Right forelimb (tissue), 1 donor: ENCODE measurements at places on chromosomes 7 and 10.

- DNase-seq, result no peak
Measured at GRCh38 chr7:1193593-1194424, 33.8 kb upstream of the ZFAND2A start.

DNA sequence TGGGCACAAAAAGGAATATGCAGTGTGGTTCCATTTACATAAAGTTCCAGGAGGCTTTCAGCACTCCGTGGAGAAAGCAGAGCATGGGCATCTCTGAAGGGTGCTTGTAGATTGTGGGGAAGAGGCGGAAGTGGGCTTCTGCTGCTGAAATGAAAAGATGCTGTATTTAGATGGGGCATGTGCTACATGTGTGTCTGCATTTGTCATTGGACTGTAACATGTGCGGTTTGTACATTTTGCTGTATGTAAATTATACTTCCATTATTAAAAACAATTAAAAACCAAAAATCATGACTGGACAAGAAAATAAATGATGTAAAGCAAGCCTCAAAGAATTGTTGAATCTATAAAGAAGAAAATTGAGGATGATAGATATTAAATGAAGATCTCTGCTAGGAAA lies 334.0 kb downstream of the WDR37 start:
- no peak for DNase-seq

DNA sequence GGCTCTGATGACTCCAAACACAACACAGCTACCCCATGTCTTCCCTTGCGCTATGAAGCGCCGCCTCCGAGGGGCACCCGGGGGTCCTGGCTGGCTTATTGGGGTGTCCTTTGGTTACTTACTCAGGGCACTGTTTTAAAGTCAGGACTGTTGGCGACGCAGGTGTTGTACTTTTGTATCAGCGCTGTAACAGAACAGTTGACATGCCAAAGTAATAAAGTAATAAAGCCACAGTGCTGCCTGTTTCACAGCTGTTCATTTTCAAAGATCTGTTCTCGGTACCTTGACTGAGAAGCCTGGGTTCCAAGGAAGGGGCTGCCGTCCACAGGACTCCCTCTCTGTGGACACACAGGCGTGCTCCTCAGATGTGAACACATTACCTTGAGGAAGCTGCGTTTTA lies 64.1 kb downstream of the WDR37 start:
- DNase-seq, result no peak

- no peak for DNase-seq
Measured at GRCh38 chr7:68070992-68071391, 1074.4 kb downstream of the TYW1 start.

- DNase-seq, result no peak
Measured at GRCh38 chr7:81075150-81075549, 156.3 kb upstream of the SEMA3C start.

DNA sequence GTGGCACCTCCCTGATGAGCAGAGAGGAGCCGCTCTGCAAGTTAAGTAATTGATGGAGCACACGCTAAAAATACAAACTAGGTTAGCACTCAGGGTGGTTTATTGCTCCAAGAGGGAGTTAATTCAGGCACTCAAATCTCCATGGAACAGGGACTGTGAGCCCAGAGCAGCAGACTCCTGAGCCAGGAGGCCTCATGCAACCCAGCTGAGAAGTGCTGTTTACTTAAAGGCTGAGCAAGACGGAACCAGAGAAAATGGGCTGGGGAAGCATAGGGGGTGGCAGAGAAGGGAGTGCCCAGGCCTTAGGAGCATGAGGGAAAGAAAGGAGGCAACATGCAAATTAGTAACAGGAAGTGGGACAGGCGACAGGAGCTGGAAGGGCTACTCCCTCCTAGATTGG lies 174.1 kb downstream of the KCNMA1 start:
- no peak for DNase-seq
